ENCODE measurements at places on chromosomes 7 and 10.

GRCh38 chr10:27426948-27427467, 77.1 kb upstream of the RAB18 start:
- no peak for DNase-seq

- DNase-seq: no peak
Measured at GRCh38 chr10:125865120-125865519, 16.0 kb downstream of the DHX32 start.

GRCh38 chr10:68301790-68302502, 29.9 kb upstream of the HNRNPH3 start:
- no peak for DNase-seq

- DNase-seq: no peak
Measured at GRCh38 chr7:143283381-143283780, 1.4 kb upstream of the TMEM139 start.

DNA sequence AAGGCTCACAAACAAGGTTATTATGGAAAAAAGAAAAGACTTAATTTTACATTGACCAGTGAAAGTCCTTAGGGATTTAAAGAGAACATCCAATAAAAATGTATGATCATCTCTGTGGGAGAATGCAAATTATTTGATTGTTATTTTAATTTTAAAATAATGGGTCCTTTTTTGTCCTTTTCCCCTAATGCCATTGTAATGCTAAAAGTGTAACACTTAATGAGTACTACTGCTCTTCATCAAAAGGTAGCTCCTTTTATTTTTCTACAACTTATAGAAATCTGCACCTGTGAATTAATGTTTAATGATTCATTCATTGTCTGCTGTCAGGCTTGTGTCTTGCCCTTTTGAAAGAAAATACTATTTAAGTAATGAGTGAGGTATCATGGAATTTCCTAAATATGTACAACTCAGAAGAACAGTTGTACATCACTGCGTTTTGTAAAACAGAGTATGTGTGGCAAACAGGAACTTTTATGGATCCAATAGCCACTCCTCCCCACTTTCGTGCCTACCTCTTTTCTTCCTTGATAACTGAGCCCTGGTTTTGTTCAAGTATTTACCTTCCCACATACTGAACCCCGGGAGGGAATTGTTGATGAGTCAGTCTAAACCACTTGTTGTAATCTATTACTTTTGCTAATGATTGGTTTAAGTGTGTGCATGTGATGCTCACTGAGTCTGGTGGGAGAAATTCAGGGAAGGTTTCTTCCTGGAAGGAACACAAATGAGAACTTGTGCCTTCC, 19.9 kb upstream of the TRUB1 start:
- DNase-seq: no peak

- no peak for DNase-seq
Measured at GRCh38 chr10:69614130-69614529, 15.9 kb upstream of the FAM241B start.

DNA sequence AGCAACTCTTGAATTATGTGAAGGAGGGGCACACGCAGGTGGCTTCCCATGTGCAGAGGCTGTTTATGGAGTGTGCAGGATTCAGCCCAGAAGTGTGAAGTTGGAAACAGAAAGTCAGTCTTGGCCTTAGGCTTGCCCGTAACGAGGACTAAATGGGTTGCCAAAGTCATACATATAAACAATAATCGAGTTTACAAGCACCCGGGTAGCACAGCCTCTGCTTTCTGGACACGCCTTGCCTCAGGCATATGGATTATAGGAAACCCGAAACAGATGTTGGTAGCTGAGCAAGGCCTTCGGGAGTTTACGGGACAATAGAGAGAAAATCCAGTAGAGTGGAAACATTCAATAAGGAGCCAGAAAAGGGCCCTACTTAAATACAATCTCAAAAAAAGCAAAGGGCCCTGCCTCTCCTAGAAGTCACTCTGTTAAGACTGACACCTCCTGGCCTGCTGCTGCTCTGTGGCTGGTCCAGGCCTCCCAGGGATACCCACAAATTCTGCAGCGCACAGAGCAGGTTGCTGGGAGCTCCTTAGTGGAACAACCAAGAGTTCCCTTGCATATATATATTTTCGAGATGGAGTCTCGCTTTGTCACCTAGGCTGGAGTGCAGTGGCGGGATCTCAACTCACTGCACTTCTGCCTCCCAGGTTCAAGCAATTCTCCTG, 48.5 kb downstream of the SMKR1 start:
- DNase-seq: no peak

- DNase-seq: no peak
Measured at GRCh38 chr10:124025660-124026588, 67.5 kb downstream of the CHST15 start.

GRCh38 chr10:78222096-78222790, 188.6 kb downstream of the RPS24 start:
- no peak for DNase-seq

GRCh38 chr7:55342216-55342871, 22.8 kb upstream of the LANCL2 start:
- DNase-seq: no peak

- peak; percentile 50 for DNase-seq
Measured at GRCh38 chr7:595621-596010, 76.0 kb upstream of the PDGFA start.

DNA sequence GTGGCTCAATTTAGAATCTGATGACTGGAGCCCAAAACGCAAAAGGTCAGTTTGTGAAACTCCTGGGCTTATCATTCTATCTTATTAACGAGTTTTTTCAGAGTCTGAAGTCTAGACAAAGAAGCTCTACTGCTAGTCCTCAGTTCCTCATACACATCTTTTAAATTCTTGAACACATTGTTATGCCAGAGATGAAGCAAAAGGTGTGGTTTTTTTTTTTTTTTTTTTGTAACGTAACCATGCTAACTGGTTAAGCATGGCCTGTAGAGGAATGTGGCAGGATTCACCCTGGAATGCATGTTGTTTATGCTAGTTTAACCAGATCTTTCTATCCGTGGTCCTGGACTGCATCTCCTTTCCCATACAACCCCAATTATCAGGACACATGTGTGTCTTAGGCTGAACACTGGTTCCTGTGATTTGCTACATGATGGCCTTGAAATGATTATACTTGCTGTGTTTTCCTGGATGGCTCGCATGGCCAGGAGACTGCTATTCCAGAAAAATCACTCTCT, 79.3 kb upstream of the MDFIC start:
- DNase-seq: no peak

GRCh38 chr10:60536529-60537114, 146.9 kb upstream of the ANK3 start:
- DNase-seq: no peak

GRCh38 chr10:17138460-17139042, 8.9 kb upstream of the CUBN start:
- DNase-seq: no peak

GRCh38 chr10:23258516-23258915, 66.4 kb downstream of the PTF1A start:
- no peak for DNase-seq

- DNase-seq: no peak
Measured at GRCh38 chr7:142476077-142476476, 218.2 kb upstream of the PRSS58 start.

GRCh38 chr7:28903730-28904577, 54.2 kb downstream of the TRIL start:
- DNase-seq: no peak

- no peak for DNase-seq
Measured at GRCh38 chr7:5495581-5496375, 72.1 kb upstream of the TNRC18 start.

- DNase-seq: no peak
Measured at GRCh38 chr7:65975814-65976445, 6.1 kb downstream of the GUSB start.

DNA sequence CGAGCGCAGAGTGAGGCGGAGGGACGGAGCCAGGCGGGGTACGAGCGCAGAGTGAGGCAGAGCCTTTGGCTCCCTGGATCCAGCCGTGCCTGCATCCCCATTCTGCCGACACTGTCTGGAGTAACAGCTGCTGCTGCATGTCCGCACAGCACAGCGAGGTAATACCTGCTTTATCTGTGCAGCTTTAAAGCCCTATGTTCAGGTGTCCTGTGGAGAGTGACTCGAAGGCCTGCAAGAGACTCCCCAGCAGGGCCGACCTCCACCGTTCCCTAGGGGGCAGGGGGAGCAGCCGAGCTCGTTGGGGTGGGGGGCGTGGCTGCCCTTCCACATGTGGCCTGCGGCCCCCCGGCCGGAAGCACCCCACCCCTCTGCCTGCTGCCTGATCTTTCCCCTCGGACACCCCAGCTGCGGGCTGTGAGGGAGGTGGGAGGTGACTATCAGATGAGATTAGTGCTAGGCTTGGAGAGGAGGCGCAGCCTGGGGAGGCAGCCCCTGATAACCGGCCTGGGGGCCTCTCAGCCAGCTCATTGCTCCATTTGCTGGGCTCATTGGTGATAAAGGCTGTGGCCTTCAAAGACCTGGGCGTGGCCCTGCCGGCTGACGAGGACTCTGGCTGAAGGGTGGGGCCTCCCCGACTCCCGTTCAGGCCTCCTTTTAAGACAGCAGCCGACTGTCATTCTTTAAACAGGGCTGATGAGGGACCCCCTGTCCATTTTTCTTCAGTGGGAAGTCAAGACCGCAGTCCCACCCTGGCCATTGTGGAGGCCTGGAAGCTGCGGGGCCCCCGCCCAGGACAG, 8.0 kb downstream of the VENTX start:
- DNase-seq: no peak

DNA sequence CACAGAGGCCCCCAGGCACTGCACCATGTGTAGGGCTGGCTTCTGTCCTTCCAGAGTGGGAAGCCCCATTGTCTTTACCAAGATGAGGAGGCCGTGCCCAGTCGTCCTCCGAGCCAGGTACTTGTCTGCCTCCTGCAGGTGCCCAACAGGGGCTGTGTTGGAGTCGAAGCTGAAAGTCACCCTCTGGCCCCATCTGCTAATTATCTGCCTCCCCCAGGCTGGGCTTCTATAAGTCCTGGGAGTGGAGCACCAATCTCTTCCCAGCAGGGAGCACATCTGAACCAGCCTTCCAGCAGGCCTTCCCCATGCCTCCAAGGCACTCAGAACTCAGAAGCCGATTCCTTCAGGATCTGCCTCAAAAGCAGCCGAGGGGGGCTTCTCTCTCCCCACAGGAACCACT, 11.6 kb upstream of the CHST15 start:
- DNase-seq: no peak

- DNase-seq: no peak
Measured at GRCh38 chr10:48835781-48836180, 103.9 kb downstream of the LRRC18 start.

- no peak for DNase-seq
Measured at GRCh38 chr10:122665329-122665860, 34.3 kb downstream of the C10orf120 start.

DNA sequence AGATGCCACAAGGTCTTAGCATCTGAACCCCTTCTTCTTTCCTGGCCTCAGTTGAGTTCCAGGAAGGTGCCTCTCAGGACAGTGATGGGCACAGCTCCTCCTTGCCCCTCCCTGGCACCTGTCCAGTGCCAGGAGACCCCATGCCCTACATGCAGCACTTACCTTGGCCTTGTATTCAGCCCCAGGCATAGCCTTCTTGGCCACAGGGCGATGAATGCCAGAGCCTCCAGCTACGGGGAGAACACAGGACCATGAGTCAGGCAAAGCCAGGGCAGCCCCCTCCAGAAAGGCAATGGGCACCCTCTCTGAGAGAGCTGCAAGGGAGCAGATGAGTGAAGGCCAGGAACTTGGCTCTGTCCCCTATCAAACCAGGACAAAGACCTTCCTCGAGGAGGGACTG, 24.3 kb upstream of the FRAT2 start:
- no peak for DNase-seq

- no peak for DNase-seq
Measured at GRCh38 chr7:105857009-105857952, 19.1 kb downstream of the ATXN7L1 start.

DNA sequence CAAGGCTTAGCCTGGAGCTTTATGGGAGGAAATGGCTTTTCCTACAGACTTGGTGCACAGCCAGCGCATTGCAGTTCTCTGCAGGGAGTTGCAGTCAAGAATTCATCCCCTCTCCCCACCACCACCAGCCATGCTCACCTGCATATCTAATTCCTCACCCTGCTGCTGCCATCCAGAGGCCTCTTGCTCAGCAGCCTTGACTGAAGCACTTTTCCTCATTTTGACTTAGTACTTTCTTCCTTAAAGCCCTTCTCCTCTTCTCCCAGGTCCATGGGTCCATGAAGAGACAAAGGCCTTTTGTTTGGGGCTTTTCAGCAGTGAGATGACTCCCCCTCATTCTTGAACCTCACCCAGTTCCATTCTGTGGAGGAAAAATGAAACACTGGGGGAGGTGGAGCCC, 39.7 kb upstream of the GPR141 start:
- DNase-seq: no peak

DNA sequence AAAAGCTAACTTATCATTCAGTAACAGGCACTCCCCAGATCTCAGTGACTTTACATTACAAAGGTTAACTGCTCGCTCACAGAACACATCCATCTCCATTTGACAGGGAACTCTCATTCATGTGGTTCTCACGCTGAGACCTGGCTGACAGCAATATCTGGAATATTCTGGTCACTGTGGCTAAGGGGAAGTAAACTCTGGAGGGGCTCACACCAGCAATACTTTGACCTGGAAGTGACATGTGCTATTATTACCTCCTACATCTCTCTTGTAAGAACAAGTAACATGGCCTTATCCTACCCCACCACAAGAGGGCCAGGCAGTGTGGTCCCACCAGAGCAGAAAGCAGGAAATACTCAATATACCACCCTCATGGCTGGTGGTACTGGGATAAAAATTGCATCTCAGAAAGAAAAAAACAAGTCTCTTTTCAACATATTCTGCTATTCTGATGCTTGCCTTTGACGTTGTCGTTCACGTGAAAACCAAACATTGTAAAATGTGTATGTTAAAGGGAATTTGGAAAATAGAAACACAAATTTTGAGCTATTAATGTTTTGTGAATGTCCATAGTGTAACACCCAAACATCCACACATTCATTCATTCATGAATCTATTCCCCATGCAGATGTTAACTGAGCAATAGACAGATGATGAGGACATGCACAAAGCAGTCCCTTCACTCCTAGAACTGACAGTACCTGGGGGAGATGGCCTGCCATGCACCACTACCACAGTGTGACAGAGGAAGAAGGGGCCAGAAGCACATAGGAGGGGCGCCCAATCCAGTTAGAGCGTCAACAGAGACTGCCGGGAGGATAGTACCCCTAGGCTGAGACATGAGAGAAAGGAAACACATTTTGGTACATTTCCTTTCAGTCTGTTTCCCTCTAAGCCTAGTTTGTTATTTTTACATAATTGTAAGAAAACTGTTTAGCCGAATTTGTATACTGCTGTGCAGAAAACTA, 166.0 kb upstream of the SP4 start:
- peak; percentile 22 for DNase-seq

GRCh38 chr7:6012355-6013104, 3.5 kb downstream of the AIMP2 start:
- no peak for DNase-seq

DNA sequence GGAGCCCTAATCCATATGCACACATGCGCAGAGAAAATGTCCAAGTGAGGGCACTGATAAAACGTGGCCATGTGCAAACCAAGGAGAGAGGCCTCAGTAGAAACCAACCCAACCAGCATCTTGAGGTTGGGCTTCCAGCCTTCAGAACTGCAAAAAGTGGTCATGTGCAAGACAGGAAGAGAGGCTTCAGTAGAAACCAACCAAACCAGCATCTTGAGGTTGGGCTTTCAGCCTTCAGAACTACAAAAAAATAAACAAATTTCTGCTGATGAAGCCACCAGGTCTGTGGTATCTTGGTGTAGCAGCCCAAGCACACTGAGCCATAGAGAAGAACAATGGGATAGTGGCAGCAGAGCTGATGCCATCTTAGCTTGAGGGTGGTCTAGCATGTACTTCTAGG, 371.5 kb downstream of the CALN1 start:
- DNase-seq: no peak

- no peak for DNase-seq
Measured at GRCh38 chr10:100482834-100483185, 20.0 kb downstream of the WNT8B start.
